NCI-H2081 (cell line): ENCODE measurements at places on chromosomes 12 and 14.

GRCh38 chr12:62622177-62622576 lies 155.6 kb downstream of the MON2 start:
- no peak for DNase-seq

DNA sequence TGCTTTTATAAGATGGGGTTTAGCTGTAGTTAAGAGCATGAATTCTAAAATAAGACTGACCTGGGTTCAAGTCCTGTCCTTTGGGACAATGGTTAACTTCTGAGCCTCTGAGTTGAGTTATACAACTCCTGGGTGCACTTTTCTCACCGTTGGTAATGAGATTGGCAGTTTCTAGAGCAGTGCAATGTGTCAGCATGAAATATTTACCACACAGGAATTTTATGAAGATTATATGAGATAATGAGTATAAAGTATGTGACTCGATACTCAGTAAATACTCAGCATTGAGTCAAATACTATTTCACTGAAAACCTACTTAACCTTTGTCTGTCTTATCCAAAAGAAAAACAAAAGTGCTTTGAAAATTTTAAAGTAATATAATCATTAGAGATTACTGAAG lies 214.2 kb downstream of the CPNE8 start:
- no peak for DNase-seq

GRCh38 chr12:127811988-127812387 lies 455.0 kb upstream of the TMEM132C start:
- DNase-seq: no peak

- no peak for DNase-seq
Observed at GRCh38 chr12:27614866-27615265, 81.4 kb upstream of the REP15 start.

DNA sequence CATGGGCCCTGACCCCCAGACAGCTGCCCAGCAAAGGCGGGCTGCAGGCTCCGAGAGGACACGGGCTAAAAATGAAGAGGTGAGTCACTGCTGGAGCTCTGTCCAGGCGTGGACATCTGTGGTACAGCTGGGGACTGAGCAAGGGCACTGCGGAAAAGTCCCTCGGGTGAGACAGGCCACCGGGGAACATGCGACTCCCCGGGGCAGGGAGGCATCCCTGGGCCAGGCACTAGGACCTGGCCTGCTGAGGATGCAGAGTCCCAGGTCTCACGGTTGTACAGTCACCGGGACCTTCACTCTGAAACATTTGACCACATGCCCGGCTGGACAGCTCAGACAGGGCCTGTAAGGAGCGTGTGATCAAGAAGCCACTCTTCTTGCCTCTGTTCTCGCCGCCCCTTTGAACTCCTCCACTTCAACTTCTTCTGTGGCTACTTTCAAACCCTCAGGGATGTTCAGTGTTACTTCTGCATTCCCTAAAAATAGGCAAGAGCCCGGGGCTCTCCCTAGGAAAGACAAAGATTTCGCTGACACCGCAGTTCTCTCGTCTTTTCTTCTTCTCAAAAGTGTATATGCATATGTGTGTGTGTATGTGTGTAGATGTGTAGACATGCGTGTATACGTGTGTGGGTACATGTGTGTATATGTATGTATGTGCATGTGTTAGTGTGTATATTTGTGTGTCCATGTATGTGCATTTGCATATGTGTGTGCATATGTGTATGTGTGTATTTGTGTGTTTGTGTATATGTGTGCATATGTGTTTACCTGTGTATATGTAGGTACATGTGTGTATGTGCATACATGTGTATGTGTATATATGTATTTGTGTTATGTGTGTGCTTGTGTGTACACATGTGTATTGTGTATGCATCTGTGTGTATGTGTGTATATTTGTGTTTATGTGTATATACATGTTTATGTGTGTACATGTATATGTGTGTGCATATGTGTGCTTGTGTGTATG lies 5.0 kb upstream of the RFLNA start:
- no peak for DNase-seq

- DNase-seq: peak; percentile 40
Observed at GRCh38 chr12:106918746-106919145, 37.0 kb upstream of the TMEM263 start.

GRCh38 chr14:95258754-95259593 lies 60.7 kb downstream of the CLMN start:
- no peak for DNase-seq

DNA sequence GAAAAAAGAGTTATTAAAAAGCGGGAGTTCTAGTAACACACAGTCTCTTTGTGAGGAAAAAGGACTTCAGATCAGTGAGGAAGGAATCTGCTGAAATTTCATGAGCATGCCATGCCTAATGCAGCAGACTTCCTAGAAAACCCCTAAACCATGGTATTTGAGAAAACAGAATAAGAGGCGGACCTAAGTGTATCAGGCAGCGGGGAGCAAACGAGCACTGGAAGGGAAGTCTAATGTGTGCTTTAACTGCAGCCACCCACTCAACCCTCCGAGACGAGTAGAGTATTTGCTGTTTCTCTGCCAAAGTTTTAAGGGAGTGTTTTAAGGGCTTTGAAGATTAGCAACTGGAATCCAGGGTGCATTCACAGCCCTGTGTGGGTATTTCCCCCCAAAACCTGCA lies 36.5 kb downstream of the ACADS start:
- DNase-seq: no peak

DNA sequence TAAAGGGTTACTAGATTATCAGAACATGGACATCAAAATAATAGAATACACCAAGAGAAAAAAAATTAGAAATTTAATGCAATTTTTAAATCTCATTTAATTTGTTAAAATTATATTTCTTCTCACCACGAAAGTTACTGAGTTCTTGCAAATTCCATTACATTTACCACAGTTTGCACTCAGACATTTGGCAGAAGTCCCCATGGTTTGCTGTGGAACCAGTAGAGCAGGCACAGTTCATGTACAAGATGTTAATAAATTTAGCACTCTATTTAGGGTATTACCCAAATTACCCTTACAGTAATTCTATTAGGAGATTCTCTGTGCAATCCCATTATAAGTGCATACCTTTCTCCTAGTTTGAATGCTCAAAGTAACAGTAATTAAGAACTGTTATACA lies 9.7 kb downstream of the SCN8A start:
- no peak for DNase-seq

GRCh38 chr12:28578361-28578760 lies 388.1 kb downstream of the CCDC91 start:
- DNase-seq: no peak

GRCh38 chr14:78904094-78904493 lies 733.9 kb downstream of the NRXN3 start:
- DNase-seq: no peak

GRCh38 chr14:30234966-30235365 lies 307.3 kb upstream of the PRKD1 start:
- no peak for DNase-seq

DNA sequence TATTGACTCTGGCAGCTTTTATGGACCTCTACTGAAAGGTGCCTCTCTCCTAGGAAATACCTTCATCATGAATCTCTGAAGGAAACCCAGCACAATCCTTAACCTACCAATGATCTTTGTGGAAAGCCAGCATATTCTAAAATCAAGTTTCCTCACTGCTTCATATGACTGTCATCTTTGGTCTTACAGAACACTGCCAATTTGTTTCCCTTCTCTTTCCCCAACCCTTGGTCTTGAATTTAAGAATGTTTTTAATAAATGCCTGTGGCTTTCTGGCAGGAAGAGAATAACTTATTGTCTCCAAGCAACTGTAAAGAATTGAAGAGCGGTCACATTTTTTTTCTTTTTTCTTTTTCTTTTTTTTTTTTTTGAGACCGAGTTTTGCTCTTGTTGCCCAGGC lies 427.6 kb downstream of the IPO8 start:
- DNase-seq: no peak

GRCh38 chr14:104917116-104917515 lies 7.6 kb upstream of the PLD4 start:
- DNase-seq: no peak
